ENCODE measurements at places on chromosomes 16 and 17.
A peak's percentile ranks its signal among the peaks of the same experiment; 100 is the strongest.

DNA sequence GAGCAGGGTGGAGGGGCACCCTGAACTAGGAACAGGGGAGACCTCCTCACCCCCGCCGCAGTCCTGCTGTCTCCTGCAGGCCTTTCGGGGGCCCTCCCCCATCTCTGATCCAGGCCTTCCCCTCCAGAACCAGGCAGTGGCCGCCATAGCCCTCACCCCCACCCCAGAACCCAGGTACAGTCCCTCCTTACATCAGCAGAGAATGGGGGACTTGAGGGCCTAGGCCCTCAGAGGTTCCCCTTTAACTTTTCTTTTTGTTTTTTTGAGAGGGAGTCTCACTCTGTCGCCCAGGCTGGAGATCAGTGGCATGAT lies 4.3 kb upstream of the HAP1 start:
- no peak overlapping the region for H3K4me3 ChIP-seq
- no peak overlapping the region for H3K27ac ChIP-seq
- peaks cover 42% of the 10 kb centered on the region for H3K27me3 ChIP-seq
- no peaks in the 10 kb centered on the region for H3K36me3 ChIP-seq

- H3K4me3 ChIP-seq, result no peak overlapping the region
- H3K36me3 ChIP-seq, result peaks cover 12% of the 10 kb centered on the region
- peaks cover 65% of the 10 kb centered on the region for H3K4me1 ChIP-seq
- no peak for DNase-seq
- H3K27me3 ChIP-seq, result no peaks in the 10 kb centered on the region
These were observed 17.8 kb downstream of the RARA start for GRCh38 chr17:40326832-40327199.

GRCh38 chr16:75060723-75061122 lies 55.9 kb downstream of the LDHD start:
- H3K4me1 ChIP-seq, result peaks cover 75% of the 10 kb centered on the region
- H3K36me3 ChIP-seq, result peaks cover 9% of the 10 kb centered on the region
- H3K27me3 ChIP-seq, result no peaks in the 10 kb centered on the region
- H3K4me3 ChIP-seq, result no peak overlapping the region

- H3K27me3 ChIP-seq, result no peaks in the 10 kb centered on the region
- DNase-seq, result no peak
- H3K27ac ChIP-seq, result no peak overlapping the region
- H3K4me1 ChIP-seq, result no peaks in the 10 kb centered on the region
- no peaks in the 10 kb centered on the region for H3K36me3 ChIP-seq
These were observed 863.2 kb upstream of the GOT2 start for GRCh38 chr16:59597269-59597668.

DNA sequence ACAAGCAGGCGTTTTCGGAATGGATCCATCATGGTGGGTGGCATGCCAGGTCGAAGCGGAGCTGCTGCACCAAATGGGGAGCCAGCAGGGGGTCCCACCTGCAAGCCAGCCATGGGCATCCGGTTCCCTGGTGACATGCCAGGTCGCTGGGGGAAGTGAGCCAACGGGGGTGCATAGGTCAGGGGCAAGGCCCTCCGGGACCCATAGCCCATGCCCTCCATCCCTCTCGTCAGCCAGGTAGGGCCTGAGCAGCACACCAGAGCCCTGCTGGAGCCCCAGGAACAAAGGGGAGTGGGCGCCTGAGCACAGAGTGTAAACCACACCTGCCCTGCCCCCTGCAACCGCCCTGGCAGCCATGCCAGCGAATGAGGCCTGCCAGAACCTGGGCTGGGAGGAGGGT lies 5.0 kb downstream of the SMARCD2 start:
- peaks cover 59% of the 10 kb centered on the region for H3K36me3 ChIP-seq
- peaks cover 21% of the 10 kb centered on the region for H3K4me1 ChIP-seq
- DNase-seq, result no peak
- H3K27me3 ChIP-seq, result no peaks in the 10 kb centered on the region

GRCh38 chr16:69105501-69106361 lies at the start of gene HAS3:
HAS3 (plus strand) TSS chr16:69105653; CDS start chr16:69109396, 3,743 bp downstream.
- peaks cover 6% of the 10 kb centered on the region for H3K36me3 ChIP-seq
- H3K4me3 ChIP-seq, result peak within 1 kb of the TSS; percentile 53
- H3K4me1 ChIP-seq, result peaks cover 28% of the 10 kb centered on the region
- peaks cover 66% of the 10 kb centered on the region for H3K27me3 ChIP-seq
- DNase-seq, result peak; percentile 62

- H3K4me3 ChIP-seq, result no peak overlapping the region
- H3K36me3 ChIP-seq, result no peaks in the 10 kb centered on the region
- H3K4me1 ChIP-seq, result no peaks in the 10 kb centered on the region
- no peaks in the 10 kb centered on the region for H3K27me3 ChIP-seq
- no peak for DNase-seq
These were observed 27.5 kb downstream of the MAF start for GRCh38 chr16:79573071-79573470.

GRCh38 chr16:3492356-3492755 lies 2.9 kb downstream of the C16orf90 start:
- no peak for DNase-seq
- H3K36me3 ChIP-seq, result peaks cover 3% of the 10 kb centered on the region
- no peaks in the 10 kb centered on the region for H3K4me1 ChIP-seq
- H3K4me3 ChIP-seq, result no peak overlapping the region
- H3K27ac ChIP-seq, result no peak overlapping the region

- H3K27ac ChIP-seq, result no peak overlapping the region
- no peak for DNase-seq
- H3K4me1 ChIP-seq, result peaks cover 9% of the 10 kb centered on the region
These were observed 39.0 kb upstream of the EMP2 start for GRCh38 chr16:10619271-10619849.
